ENCODE measurements at places on chromosomes 5 and 9.

DNA sequence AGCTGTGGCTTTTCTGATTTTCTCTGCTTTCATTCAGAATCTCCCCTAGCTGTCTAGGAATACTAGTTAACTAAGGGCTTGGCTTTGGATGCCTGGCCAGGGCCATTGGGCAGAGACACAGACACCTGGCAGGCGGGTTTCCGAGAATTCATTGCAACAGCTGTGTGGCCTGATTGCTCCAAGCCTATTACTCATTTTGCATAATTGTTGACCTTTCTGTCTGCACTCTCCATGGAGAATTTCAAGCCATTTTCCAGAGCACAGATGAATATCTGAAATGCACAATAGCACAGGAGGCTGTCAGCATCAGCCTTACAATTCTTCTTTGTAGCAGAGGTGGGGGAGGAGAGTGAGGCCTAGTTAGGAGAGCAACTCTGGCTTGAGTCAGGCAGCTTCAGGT is 310.5 kb downstream of the DMAC1 start:
- DNase-seq: no peak

GRCh38 chr5:2700876-2701275 is 50.6 kb downstream of the IRX2 start:
- no peak for DNase-seq

GRCh38 chr5:74501674-74502478 is 138.7 kb downstream of the ENC1 start:
- DNase-seq: no peak

DNA sequence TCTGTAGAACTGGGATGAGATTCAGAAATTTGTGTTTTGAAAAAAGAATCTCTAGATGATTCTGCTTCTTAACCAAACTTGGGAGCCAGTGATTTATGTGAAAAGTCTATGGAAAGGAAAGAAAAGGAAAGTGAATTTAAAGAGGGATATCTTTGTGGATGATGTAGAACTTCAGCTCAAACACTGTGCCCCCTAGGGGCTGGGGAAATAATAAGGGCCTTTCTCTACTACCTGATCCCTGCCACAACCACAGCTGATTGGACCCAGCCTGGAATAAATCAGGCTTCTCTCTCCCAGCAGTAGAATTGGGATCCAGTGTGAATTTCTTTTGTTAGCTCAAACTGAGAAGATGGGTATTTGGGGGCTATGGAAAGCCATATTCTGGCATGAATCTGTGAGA is 155.0 kb downstream of the PRELID2 start:
- no peak for DNase-seq

GRCh38 chr9:91740701-91741100 is 209.3 kb downstream of the ROR2 start:
- DNase-seq: no peak

DNA sequence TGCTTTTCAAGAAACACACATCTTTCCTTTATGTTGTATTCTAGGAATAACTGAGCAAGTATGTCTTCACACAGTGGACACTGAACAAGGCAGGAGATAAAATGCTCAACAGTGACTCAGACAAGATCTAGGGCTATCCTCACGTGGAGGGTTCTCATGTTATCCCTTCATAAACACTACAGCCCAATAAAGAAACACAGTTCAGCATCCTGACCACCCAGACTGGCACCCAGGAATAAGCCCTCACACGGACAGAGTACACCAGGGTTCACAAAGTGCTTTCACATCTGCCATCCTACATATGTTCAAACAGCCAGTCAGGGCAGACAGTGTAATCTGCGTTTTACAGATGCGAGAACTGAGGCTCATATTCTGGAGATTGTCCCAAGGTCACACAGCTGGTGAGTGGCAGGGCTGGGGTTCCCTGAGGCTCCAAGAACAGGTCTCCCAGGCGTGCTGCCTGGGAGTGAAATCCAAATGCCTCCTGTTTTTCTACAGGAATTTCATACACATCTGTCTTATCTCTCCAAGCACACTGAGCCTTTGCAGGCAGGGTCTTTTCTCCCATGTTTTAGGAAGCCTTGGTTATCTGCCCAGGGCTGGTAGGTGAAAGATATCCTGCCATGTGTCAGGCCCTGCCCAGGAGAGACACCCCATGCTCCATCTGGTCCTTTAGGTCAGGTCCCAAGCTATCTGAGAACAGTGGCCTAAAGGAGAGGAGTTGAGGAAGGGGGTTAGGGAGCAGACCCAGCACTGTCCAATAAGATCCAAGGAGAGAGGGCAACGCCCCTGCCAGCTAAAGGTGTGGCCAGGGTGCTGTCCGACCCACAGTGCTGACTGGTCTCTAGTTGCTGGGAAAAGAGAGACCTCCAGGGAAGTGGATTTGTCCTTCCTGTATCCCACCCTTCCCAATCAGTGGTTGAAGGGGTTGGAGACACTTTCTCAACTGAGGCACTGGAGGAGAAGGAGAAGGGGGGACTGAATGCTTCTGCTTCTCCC is 47.9 kb upstream of the XPA start:
- no peak for DNase-seq
